Stimulated activated CD8-positive, alpha-beta memory T cell treated with anti-CD3 and anti-CD28 coated beads, Interleukin-15, amount 100 ng/mL, for 48 hours (primary cell): ENCODE measurements at places on chromosomes 12 and 14.

DNA sequence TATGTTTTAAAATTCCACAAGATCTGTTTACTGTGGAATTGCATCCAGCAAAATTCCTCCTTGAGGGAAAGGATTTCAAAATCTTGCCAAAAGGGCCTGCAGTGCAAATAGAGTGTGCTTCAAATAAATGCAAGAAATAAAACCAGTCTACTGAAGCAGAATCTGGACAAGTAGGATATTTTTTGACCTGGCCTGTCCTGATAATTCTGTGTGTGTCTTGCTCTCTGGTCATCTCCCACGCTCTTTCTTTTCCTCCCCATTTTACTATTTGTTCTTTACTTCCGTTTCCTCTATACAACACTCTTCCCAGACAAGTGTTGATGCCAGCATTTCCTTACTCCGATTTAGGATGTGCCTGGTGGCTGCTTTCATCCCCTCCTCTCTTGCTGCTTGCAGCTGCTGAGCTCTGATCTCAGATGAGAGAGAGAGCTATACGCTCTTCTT, 115.9 kb downstream of the GPR135 start:
- DNase-seq: no peak

GRCh38 chr12:24565300-24565699, 383.6 kb downstream of the BCAT1 start:
- DNase-seq: no peak

GRCh38 chr14:23365732-23366425, 907 bp upstream of the EFS start:
- no peak for DNase-seq

GRCh38 chr12:102776041-102776440, 141.0 kb downstream of the PAH start:
- DNase-seq: no peak

GRCh38 chr12:29533815-29534489, 36.5 kb upstream of the OVCH1 start:
- DNase-seq: no peak
